ENCODE measurements at places on chromosomes 2 and 18. TPM values are rescaled to one million over a fixed set of nuclear protein-coding genes. Genes with fewer than 3 reads are reported as not detected.

XDH gene
- 39.6 TPM for polyA plus RNA-seq

KYNU gene
- polyA plus RNA-seq: 0.67 TPM

FOXD4L1 gene
- not detected for polyA plus RNA-seq

DNAH6 gene
- 0.24 TPM for polyA plus RNA-seq

RAB6C gene
- polyA plus RNA-seq: 0.09 TPM

ICOS gene
- 0.50 TPM for polyA plus RNA-seq

NOP58 gene
- polyA plus RNA-seq: 70.8 TPM

HTR2B gene
- polyA plus RNA-seq: 0.64 TPM

SNTG2 gene
- polyA plus RNA-seq: 0.54 TPM

RTP5 gene
- polyA plus RNA-seq: not detected

HNMT gene
- polyA plus RNA-seq: 26.2 TPM

CRYGC gene
- polyA plus RNA-seq: not detected

FIGN gene
- 1.0 TPM for polyA plus RNA-seq

ST6GAL2 gene
- polyA plus RNA-seq: 0.89 TPM

SIX3 gene
- polyA plus RNA-seq: not detected

RNMT gene
- 9.5 TPM for polyA plus RNA-seq

NT5DC4 gene
- polyA plus RNA-seq: 0.86 TPM

YIPF4 gene
- 15.2 TPM for polyA plus RNA-seq

ZNF396 gene
- 2.8 TPM for polyA plus RNA-seq

NRP2 gene
- 9.6 TPM for polyA plus RNA-seq

ALPI gene
- 57.3 TPM for polyA plus RNA-seq

AKAIN1 gene
- polyA plus RNA-seq: 0.13 TPM

DNMT3A gene
- 51.2 TPM for polyA plus RNA-seq

CYP27A1 gene
- polyA plus RNA-seq: 125 TPM

WDPCP gene
- polyA plus RNA-seq: 1.6 TPM

AGXT gene
- 0.84 TPM for polyA plus RNA-seq

MRPL44 gene
- polyA plus RNA-seq: 33.9 TPM

BOK gene
- 14.9 TPM for polyA plus RNA-seq

HRH4 gene
- 0.03 TPM for polyA plus RNA-seq

CNGA3 gene
- polyA plus RNA-seq: 1.5 TPM

ANKZF1 gene
- polyA plus RNA-seq: 62.7 TPM

SKOR2 gene
- polyA plus RNA-seq: not detected

PLEK gene
- 4.3 TPM for polyA plus RNA-seq
